ENCODE measurements at places on chromosomes 1 and 21.

DNA sequence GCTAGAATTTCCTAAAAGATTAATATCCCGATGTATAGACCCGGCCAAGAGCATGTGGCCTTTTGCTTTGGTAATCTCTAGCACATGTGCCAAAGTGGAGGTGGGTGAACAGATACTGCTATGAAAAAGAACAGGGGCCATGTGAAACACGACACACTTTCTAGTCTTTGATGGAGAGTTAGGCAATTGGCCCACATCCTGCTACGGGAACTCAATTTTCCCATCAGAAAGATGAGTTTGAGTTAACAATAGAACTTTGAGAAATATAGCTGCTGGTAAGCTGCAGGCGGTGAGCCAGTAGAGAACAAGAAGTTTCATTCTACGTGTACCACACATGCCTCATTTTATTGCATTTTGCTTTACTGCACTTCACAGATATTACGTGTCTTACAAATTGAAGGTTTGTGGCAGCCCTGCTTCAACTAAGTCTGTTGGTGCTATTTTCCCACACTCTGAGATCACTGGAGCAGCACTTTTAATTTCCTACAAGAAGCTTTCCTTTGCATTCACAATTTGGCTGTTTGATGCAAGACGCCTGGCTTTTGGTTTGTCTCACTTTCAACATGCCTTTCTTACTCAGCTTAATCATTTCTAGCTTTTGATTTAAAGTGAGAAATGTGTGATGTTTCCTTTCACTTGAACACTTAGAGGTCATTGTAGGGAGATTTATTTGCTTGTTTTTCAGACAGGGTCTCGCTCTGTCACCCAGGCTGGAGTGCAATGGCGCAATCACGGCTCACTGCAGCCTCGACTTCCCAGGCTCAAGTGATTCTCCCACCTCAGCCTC lies 46.3 kb downstream of the HTR6 start:
- DNase-seq: no peak

GRCh38 chr1:178607718-178608408 lies 95.0 kb downstream of the TEX35 start:
- DNase-seq: no peak

GRCh38 chr1:16006552-16007485 lies 2.8 kb downstream of the SRARP start:
- no peak for DNase-seq

DNA sequence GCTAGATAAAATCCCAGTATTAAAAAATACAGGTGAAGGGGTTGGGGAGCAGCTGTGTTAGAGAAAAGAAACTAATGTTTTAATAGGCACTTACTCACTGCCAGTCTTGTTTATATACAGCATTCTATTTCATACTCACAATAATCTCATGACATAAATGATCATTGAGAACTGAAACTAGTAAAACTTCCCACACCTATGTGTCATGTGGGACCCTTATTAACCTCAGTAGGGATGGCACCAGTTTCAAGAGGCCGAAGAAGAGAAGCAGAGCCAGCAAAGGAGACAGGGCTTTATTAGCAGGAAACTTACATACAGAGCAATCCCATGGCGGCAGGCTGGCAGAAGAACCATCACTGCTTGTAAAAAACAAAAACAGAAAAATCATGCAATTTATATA lies 48.8 kb upstream of the KCNH1 start:
- DNase-seq: no peak

- no peak for DNase-seq
Observed at GRCh38 chr1:16397120-16397519, 30.1 kb downstream of the SZRD1 start.

GRCh38 chr1:44640200-44640853 lies 34.0 kb downstream of the TMEM53 start:
- no peak for DNase-seq

DNA sequence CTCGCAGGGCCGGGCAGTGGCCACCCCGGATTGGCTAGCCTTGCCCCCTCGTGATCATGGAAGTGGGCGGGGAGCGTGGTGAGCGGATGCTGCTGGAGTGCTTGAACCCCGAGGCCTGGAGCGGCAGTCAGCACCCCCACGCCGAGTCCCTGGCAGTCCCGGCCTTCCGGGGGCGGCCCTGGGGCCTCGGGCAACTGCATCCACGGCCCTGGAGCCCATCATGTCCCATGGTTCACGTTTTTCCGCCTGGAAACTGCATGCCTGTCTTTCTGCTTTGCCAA lies 45.6 kb downstream of the CDC7 start:
- no peak for DNase-seq

- DNase-seq: no peak
Observed at GRCh38 chr1:13469343-13469742, 44.5 kb downstream of the LRRC38 start.
